ENCODE measurements at places on chromosomes 16 and 17.
A peak's percentile ranks its signal among the peaks of the same experiment; 100 is the strongest.

DNA sequence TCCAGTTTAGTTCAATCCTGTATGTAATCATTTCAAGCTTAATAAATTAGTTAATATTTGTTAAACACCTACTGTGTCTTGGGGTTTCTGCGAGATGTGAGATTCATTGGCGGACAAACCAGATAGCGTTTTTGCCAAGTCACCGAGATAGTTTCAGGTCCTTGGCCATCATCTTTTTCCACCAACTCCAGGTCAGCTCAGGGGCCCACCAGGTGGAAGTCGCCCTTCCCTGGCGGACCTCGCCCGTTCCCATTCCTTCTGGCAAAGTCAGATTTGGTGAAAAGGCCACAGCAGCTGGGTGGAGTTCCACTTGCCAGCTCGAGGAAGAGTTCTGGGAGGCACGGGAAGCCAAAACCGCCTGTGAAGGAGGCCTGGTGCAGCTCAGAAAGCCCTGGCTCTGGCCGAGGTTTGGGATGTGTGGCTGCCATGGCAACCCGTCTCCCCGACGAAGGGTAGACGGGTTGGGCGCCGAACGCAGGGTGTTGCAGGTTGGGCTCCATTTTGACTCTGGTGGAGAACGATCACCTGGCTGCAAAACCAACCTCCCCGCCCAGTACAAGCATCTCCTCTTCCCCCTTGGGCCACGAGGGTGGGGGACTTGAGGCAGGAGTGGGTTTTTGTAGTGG lies 39.5 kb downstream of the CMIP start:
- DNase-seq, result no peak

DNA sequence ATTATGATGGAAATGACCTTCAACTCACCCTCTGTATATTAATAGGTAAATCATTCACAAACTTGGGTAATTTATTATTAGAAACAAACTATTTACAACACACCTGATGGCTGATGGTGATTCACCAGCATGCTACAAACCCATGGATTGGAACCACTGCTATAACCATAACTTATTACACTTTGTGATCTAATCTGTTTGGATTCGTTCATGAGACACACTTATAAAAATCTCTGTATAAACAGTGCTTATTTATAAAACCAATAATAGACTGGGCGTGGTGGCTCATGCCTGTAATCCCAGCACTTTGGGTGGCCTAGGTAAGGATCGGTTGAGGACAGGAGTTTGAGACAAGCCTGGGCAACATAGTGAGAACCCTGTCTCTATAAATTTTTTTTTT lies 16.0 kb downstream of the SMIM36 start:
- DNase-seq, result no peak

DNA sequence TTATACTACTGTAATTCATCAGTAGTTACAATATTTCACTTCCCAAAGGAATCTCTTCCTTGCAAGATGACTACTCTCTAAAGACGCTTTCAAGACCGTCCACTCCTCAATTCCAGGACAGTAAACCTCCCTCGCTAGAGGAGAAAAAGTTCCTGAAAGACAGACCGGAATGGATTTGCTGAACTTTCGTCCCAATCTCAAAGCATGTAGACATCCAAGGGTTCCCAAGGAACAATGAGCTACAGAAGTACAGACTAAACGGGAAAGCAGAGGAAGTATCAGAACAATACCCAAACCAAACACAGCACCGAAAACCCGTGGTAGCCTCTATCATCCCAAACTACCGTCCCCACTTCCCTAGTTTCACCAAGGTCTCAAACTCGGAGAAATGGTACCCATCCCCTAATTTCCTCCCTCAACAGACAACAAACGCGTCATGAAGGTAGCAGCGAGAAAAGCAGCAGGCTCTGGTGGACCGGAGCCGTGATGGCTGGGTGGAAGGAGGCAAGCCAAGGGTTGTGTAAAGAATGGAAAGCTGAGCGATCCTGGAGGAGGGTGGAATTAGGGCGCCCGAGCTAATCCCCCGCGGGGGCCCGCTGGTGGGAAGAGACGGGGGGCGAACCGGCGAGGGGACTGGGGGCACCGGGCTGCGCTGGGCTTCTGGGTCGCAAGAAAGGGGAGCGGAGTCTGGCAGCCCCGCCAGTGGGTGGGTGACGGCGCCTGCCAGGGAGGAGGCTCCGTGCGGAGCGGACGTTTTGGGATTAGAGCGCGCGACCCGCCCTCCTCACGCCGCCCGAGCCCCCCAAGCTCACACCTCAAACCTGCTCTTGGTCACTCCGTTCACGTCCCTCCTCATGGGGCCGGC lies 647 bp downstream of the FBXL20 start:
- DNase-seq, result no peak

GRCh38 chr16:17887963-17888362 lies 417.2 kb upstream of the XYLT1 start:
- no peak for DNase-seq

GRCh38 chr17:48544349-48545021 lies 424 bp downstream of the HOXB2 start:
- peak; percentile 35 for DNase-seq

- no peak for DNase-seq
Measured at GRCh38 chr17:68539548-68540467, 27.6 kb downstream of the PRKAR1A start.

DNA sequence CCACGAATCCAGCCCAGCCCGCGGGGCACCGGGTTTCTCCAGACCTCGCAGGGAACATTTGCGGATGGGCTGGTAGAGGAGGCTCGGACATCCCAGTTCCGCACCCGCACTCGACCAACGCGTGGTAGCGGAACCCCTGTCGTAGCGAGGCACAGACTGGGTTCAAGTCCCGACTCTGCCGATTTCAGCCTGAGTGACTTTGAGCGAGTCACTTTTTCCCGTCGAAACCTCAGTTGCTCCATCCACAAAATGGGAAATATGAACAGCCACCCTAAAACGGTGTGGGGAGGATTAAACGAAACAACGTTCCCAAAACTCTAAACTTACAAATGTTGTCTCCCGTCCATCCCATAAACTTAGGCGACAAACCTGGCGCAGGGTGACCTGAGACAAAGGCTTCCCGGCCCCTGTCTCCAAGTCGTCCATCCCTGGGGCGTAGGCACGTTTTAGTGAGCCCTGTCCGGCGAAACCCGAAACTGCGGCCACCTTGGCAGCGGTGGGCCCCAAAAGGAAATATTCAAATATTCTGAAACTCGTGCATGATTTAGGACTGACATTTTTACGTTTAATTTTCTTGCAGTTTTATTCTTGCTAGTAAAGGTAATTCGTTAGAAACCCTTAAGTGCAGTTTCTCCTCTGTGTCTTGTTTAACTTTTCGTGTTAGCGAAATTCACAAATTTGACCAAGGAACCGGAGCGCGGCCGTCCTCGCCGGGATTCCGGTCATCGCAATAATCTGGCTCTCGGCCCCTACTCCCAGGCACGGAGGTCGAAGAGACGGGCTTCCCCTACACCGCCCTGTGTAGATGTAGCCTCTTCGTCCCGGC lies 1.9 kb upstream of the MLLT6 start:
- DNase-seq, result no peak

- DNase-seq, result no peak
Measured at GRCh38 chr17:57488856-57489255, 232.5 kb downstream of the MSI2 start.

DNA sequence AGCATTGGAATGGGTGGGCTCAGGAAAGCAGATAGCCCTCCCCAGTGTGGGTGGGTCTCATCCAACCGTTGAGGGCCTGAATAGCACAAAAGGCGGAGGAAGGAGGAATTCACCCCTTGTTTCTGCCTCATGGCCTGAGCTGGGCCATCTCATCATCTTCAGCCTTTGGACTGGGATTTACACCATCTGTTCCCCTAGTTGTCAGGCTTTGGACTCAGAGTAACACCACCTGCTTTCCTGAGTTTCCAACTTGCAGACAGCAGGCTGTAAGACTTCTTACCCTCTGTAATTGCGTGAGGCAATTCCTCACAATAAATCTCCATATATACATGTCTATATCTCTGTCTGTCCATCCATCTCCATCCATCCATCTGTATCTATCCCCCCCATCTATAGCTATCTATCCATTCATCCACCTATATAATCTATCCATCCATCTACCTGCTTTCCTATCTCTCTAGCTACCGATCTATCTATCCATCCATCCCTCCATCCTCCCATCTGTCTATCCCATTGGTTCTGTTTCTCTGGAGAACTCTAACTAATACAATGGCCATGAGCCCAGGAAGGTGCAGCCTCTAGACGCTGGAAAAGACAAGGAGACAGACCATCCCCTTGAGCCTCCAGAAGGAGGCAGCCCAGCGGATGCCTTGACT lies 21.3 kb downstream of the DNAH17 start:
- DNase-seq, result no peak

GRCh38 chr16:84144209-84144858 lies 643 bp downstream of the HSDL1 start:
- no peak for DNase-seq
